ENCODE measurements at places on chromosomes 12 and 14.

- no peak for DNase-seq
Measured at GRCh38 chr14:50619569-50620141, 48.5 kb downstream of the SAV1 start.

GRCh38 chr12:32770141-32770540 lies 14.4 kb upstream of the YARS2 start:
- DNase-seq: no peak

DNA sequence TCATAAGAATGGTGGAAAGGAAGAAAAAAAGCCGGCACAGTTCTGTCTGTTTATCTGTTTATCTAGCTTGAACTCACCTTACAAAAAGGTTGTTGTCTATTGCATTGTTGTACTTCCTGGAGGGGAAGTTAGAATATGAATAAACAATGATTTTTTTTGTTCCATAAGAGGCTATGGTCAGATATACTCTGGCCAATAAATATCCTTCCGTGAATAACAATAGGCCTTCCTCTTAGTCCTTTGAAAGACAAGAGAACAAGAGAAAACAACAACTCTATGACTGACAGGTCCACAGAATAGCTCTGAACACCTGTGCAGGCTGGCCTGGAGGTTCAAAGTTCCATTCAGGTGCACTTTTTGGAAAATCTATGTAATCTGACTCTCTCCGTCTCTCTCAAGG lies 192.8 kb upstream of the KRR1 start:
- DNase-seq: no peak

DNA sequence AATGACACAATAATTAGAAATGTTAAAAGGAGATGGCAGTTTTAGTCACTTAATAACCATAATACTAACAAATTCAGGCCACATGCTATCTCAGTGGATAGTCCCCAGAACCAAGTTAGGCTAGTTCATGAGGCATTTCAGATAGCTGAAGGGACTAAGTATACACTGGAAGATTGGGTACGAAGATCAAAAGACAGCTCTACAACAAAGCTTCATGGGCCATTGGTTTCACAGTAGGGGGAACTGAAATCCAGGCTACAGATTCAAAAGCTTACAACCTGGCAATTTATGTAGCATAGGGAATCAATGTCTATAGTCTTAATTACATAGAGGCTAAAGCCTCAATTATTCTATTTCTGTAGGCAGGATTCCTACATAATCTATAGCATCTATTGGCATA lies 343.0 kb downstream of the RGS6 start:
- DNase-seq: no peak

DNA sequence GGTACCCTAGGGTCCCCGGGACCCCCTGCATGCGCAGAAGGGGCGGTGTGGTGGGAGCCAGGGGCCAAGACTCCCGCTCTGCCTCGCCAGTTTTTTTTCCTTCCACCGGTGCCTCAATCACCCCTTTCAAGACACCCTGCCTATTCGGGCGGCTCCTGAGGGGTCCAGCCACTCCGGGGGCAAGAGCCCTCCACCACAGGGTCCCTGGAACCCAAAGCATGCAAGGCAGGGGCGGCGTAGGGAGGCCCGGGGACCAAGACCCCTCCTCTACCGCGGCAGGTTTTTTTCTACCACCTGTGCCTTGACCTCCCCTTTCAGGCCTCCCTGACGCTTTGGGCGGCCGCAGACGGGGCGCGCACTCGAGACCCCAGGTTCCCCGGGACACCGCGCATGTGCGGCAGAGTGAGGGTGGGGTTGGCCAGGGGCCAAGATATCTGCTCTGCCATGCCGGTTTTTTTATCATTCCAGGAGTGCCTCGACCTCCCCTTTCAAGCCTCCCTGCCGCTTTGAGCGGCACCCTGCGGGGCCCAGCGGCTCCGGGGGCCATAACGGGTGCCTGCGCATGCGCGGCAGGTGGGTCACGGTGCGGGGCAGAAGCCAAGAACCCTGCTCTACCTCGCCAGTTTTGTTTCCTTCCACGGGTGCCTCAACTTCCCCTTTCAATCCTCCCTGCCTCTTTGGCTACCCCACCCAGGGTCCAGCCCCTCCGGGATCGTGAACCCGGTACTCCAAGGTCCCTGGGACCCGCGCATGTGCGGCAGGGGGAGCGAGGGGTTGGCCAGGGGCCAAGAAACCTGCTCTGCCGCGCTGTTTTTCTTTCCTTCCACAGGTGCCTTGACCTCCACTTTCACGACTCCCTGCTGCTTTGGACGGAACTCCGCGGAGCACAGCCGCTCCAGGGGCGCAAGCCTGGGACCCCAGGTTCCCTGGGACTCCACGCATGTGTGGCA lies 328.1 kb downstream of the ALG10 start:
- no peak for DNase-seq
